ENCODE measurements at places on chromosomes 16 and 17.

DNA sequence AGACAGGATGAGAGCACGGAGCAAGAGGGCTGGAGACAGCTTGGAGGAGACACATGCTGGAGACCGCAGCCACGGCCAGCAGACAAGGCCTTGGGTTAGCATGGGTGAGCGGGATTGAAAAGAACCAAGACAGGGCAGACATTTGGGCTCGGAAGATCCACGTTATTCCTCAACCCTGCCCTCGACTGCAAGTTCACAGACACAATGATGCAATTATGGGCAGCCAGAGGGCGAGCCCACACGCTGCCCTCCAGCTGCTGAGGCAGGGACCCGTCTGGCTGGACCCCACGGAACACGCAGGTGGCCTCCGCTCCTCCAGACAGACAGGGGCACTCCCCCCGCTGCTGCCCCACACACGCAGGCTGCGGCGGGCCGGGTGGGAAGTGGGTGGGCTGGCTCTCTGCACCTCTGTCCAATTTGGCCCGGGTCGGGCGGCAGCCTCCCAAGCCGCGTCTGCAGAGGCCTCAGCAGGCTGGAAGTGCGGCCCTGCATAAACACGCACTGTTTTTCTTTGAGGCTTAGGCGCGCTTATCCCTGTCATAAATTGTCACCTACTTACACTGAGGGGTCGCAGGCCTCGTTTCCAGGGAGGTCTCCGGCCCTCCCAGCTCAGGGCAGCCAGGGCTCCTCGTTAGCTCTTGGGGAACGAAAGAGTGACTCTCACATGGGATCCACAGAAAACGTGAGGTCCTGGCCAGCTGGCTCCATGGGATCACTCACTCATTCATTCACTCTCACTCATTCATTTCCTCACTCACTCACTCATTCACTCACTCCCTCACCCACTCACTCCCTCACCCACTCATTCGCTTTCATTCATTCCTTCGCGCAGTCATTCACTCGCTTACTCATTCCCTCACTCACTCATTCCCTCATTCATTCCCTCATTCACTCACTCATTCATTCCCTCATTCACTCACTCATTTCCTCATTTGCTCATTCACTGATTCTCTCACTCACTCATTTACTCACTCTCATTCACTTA lies 303.9 kb downstream of the C16orf95 start:
- peak; percentile 19 for DNase-seq

GRCh38 chr17:18860161-18860972 lies 2.4 kb downstream of the PRPSAP2 start:
- no peak for DNase-seq

GRCh38 chr16:87350681-87351319 lies 32.8 kb downstream of the FBXO31 start:
- no peak for DNase-seq

GRCh38 chr16:67013823-67014633 lies 14.9 kb upstream of the CBFB start:
- peak; percentile 67 for DNase-seq

- DNase-seq, result no peak
Measured at GRCh38 chr17:63196772-63197335, 230.8 kb downstream of the TANC2 start.

GRCh38 chr16:83743241-83743640 lies 64.5 kb upstream of the HSBP1 start:
- no peak for DNase-seq

DNA sequence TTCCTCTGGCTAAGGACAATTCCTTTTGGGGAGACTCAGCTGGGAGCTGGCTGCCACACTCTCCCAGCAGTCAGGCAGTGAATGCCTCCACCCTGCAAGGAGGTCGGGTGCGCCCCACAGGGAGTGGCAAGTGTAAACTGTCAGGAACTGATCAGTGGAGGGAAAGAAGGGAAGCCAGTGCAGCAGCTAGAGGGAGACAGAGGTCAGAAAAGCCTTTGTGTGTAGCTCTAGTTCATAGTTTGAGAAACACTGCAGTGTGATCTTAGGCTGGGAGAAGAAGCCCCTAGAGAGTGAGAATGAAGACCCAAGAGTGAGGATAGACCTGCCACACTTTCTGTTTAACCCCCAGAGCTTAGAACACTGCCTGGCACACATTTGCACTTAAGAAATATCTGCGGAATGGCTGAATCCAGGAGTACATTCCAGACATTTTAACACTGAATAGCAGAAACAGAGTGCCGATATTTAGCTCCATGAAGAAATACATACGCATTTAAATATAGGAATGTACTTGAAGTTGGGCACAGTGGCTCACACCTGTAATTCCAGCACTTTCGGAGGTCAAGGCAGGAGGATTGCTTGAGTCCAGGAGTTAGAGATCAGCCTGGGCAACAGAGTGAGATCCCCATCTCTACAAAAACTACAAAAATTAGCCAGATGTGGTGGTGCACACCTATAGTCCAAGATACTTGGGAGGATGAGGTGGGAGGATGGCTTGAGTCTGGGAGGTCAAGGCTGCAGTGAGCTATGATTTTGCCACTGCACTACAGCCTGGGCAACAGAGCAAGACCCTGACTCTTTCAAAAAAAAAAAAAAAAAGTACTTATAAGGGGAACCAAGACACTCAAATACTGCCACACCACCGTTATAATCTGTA lies 11.1 kb upstream of the SLC5A11 start:
- DNase-seq, result peak; percentile 52

DNA sequence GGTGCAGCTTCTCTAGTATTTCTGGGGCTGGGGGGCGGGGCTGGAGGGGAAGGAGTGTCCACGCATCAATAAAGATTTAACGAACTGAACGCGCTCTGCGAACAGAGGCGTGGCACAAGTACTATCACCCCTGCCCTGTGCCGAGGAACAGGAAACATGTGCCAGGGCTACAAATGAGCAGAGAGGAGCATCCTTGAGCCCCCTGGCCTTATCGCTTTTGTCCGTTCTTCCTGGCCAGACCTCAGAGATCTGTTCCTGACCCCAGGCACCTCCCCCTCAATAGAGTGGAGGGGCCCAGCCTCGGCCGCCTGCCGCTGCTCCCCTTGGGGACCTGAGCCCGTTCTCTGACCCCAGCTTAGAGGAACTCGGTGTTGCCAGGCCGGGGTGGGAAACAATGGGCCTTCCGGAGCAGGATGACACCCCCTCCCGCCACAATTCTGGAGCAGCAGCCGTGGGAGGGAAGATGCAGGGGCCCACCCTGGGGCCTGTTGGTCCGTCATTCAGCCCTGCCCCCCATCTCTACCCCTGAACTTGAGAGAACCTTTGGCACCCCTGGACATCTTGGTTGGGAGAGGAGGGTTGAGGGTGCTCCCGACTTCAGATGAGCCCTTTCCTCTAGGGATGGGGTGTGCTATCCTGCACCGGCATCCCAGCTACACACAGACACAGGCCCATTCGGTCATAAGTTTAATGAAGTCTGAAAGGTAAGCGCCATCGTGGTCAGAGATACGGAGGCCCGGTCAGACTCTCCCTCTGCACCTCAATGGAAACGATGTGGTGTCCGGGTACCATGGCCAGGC lies 1.1 kb downstream of the NAA38 start:
- no peak for DNase-seq

DNA sequence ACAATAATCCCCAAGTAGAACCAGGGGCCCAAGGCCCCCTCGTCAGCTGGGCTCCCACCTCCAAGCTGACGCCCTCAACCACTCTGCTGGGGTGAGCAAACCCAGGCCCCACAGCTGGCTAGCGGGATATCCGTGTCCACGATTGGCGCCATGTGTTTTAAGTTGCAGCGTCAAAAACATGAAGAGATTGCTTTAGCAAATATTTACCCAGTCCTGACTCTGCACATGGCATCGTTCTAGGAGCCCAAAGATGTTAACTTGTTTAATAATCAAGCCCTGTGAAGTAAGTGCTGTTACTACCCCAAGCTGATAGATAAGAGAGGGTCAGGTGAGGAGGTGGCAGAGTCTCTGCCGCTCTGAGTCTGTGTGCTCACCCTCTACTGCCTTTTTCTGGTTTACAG lies 344 bp upstream of the SEPTIN12 start:
- no peak for DNase-seq

DNA sequence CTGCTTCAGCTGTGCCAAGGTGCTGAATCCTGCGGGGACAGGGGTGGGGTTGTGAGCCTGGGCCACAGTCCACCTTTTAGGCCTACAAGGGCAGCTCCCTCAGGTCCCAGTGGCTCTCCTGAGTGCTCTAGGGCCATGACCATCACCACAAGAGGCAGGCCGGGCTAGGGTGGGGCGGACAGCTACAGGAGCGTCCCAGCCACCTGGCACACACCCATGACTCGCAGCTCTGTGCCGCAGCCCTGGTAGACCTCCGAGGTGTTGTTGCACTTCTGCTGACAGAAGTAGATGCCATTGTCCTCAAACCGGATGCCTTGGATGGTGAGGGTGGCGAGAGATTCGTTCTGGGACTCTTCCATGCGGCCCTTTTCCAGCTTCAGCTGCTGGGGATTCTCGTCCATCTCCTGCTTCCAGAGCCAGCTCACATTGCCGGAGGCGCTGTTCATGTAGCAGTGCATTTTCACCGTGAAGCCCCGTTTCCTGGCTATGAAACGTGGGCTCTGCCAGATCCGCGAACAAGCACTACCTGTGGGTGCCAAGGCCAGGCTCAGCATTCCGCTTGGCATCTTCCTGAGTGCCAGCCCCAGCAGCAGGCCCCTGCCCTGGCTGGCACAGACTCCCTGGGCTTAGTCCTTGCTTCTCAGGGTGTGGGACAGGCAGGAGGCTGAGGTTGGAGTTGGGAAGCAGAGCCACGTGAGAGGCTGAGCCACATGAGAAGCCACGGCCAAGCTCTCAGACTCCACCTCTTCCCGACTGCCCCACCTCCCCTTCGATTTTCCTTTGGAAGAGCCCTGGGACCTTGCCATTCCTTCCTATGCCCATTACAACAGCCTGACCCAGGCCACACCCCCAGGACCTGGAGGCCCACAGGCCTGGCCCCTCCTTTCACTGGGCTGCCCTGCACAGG lies 2.0 kb downstream of the CD79B start:
- no peak for DNase-seq

- DNase-seq, result no peak
Measured at GRCh38 chr16:81676066-81676882, 102.8 kb upstream of the PLCG2 start.

DNA sequence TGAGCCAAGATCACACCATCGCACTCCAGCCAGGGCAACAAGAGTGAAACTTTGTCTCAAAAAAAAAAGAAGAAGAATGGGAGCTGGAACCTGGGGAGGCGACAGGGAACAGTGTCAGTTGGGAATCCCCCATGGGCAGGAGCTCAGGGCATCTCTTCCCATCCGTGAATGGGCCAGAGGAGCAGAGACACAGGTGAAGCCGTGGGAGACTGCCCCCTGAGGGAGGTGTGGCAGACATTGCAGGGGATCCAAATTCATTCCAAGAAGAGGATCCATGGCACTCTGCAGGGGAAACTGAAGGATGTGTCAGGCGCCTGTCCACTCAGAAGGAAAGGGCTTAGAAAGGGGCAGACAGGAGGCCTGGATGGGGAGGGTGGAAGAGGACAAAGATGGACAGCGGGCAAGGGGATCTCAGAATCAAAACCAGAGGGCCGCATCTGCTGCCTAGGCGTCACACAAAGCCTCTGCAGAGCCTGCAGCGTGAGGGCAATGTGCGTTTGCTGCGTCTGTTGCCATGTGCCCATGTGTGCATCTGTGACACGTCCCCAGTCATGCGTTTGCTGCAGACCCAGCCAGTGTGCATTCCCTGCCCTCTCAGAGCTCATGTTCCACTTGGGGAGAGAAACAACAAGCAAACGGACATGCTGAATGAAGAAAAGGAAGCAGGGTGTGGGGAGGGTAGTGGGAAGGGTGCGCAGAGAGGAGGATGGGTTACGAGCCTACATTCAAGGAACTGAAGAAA lies 30.6 kb upstream of the TNRC6C start:
- no peak for DNase-seq

Measured in WTC11 (cell line).